Stimulated activated naive CD4-positive, alpha-beta T cell treated with Interleukin-2 at 50 U/mL for 16 hours (primary cell): ENCODE measurements at places on chromosomes 1 and 21.

DNA sequence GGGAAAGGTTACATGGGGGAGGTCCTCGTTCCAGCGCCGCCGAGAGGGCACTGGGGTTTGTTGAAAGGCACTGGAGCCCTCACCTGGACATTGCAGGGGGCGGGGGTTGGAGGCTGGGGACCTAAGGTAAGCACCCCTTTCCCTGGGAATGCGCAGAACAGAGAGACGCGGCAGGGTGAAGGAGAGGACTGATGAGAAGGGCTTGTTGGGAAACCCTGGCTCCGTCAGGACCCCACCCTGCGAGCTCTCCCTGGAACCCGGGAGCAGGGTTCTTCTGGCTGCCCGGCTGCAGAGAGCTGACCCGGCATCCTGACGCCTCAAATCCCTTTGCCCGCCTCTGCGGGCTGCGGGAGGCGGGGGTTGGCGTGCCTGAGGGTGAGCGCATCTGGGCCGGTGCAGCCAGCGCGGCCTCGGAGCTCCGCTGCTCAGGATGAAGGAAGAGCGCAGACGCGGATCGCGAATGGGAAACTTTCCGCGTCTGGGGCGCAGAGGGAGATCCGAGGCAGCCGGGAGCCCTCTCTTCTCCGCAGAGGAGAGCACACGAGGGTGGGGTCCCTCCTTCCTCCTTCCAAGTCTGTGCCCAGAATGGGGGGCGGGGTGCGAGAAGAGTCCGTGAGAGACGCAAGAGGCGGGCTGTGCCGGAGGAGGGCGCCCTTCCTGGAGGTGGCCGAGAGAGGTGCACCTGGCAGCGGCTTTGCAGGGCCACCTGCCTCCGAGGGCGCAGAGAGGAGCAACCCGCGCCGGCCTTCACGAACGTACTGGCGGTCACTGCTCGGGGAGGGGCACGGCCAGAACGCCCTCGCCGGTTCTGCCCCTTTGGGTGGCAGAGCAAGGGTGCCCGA, 2.4 kb downstream of the IGSF21 start:
- DNase-seq, result no peak

- no peak for DNase-seq
These were observed 86.7 kb upstream of the TLR5 start for GRCh38 chr1:223229756-223230155.

DNA sequence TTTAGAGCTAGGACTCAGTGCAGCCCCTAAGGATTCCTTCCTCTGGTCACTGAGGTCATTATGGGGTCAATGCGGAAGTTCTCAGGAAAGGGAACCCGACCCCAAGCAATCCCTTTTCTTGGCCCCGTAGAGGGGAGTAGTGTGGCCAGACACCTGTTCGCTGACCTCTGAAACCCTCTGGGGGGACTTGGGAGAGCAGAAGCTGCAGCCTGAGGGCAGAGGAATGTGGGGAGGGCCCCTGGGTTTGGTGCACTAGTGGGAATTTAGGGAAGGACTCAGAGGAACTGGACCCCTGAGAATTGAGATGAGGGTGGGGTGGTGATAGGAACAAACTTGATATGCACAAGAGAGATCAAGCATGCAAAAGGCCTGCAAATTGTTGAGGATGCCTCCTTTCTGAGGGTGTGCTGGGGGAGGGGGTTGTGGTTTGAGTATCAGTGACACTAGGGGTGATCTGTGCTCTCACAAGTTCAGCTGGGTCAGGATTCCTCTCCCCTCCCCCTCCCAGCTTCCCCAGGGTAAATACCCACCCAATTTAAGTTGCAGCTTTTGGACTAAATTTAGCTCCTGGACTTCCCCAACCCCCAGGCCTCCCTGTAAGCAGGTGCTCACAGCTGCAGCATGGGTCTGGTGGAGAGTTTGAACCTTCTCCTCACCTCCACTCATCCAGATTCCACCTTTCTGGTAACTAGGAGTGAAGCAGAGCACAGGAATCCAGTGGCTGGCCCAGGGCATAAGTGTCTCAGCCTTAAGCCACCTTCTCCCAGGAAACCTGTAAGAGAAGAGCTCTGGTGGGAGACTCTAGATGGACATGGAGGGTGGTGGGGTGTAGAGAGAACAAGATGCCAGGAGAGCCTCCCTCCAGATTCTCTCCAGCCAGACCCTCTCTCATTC, 13.5 kb downstream of the ADAMTSL4 start:
- peak; percentile 70 for DNase-seq

DNA sequence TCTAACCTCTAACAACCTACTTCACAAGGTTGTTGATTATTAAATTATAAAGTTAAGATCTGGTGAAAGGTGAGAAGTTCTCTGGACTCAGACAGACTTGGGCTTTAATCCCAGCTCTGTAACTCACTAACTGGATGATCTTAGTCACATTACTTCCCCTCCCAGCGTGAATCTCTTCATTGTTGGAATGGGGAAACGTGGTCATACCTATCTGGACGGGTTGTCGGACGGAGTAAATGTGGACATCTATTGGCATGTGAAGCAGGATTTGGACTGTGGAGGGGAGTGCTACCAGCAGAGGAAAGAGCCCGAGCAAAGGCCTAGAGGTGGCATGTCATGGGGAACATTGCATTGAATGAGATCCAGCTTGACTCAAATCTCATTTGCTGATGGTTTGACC, 45.1 kb upstream of the RPL11 start:
- no peak for DNase-seq

- no peak for DNase-seq
These were observed 598 bp upstream of the ADIPOR1 start for GRCh38 chr1:202958544-202959275.

DNA sequence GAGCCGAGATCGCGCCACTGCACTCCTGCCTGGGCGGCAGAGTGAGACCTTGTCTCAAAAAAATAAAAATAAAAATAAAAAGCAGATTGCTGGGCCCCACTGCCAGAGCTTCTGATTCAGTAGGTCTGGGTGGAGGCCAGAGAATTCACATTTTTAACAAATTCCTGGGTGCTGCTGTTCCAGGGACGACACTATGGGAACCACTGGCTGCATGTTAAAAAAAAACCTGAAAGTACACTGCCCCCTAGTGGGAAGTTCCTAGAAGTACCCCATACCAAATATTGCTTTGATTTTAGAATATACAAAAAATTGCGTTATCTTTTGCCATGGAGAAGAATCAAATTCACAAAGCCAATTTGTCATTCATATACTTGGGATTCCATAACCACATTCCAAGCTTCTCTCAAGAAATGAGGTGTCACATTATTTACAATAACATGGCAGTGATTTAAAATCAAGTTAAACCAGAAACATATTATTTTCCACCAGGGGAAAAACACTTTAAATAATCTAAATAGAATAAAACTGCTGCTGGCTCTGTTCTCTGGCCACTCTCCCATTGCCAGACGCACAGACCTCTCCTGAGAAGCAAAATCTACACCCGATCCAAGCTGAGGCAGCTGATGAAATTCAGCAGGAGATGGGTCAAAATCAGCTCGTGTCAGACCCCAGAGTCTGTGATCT, 27.4 kb downstream of the SYF2 start:
- DNase-seq, result no peak

DNA sequence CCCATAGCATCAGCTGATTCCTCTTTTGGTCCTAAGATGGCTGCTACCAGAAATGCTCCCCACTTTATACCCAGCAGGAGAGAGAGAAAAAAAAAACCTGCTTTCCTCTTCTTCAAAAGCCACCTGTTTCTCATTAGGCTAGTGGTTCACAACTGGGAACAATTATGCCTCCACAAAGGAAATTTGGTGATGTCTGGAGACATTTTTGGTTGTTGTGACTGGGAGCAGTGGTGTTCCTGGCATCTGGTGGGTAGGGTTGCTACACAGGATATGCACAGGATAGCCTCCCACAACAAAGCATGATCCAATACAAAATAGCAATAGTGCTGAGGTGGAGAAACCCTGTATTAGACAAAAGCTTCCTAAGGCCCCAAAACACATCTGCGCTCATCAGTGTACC, 38.5 kb upstream of the SGIP1 start:
- DNase-seq, result no peak

DNA sequence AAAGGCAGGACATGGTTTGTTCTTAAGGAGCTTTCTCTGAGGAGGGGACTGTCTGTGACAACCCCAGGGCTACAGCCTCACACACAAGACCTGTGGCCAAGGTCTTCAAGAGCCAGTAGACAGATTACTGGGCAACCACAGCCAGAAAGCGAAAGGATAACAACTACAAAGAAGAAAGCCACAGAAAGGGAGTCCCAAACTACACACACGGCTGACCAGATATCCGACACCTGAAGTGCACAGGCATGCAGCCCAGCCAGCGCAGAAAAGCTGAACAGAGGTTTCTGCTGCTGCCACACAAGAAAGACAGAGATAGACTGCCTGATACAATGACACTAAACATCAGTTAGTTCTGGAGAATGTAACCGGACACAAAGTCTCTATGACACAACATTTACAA, 21.4 kb upstream of the NADK start:
- no peak for DNase-seq

DNA sequence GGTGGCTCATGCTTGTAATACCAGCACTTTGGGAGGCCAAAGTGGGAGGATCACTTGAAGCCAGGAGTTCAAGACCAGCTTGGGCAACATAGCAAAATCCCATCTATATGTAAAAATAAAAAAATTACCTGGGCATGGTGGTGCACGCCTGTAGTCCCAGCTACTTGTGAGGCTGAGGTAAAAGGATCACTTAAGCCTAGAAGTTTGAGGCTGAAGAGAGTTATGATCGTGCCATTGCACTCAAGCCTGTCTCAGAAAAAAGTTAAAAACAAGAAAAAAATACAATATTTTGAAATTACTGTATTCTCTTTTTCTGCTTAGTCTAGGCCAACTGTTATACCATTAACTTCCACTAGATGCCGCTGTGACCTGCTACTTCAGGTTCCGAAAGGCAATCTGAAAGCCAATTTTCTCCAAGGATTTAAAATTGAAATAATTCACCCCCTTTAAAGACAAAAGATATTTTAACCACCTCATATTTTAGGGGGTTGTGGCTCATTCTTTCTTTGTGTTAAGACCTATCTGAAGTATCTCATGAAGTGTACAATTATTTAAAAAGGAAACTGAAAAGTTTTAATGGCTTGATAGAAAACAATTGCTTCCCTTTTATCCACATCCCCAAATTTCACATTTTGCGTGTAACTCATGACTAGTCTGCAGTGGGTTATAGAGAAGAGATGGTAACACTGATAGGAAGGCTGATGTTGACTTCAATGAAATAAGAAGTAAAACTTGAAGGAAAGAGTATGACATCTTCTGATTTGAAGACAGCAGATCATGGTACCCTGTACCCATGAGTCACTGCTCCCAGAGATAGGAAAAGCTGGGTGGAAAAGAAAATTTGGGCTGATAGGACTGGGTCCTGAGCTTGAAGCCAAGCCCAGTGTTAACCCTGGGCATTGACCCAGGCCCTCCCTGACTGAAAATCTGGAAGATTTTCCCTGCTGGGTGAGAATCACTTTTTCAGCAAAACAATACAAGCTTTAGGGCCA, 24.4 kb upstream of the CLDN14 start:
- peak; percentile 10 for DNase-seq

GRCh38 chr1:207495801-207496792, at the start of gene CR1:
TSS of gene CR1 (plus strand) at chr1:207496157. CDS start at chr1:207496268, 111 bp downstream.
- peak; percentile 3 for DNase-seq

- DNase-seq, result no peak
These were observed 44.7 kb downstream of the ENAH start for GRCh38 chr1:225608014-225608796.

DNA sequence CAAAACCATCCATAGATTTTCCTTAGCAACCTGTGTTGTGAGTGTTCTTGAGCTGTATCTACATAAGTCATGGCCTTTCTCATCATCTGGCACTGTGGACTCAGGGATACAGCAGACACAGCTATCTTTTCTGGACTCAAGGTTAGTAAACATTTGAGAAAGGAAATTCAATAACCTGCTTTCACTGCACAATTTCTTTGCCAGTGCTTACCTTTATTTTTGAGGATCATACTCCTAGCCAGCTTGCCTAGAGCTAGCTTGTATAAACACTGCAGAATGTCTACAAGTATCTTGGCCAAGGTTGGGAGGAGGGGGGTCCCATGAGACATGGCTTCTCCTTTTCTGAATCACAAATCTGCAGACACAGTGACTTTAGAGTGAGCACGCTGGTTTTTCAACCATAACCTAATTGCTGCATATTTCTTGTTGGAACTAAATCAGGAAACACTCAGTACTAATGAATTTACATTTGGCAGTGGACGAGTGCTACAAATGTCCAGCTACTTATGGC, 27.2 kb downstream of the ADAMTS5 start:
- no peak for DNase-seq

GRCh38 chr21:42906233-42906632, 13.1 kb downstream of the NDUFV3 start:
- no peak for DNase-seq

GRCh38 chr1:243312952-243313634, 57.3 kb downstream of the SDCCAG8 start:
- DNase-seq, result no peak

GRCh38 chr1:45669379-45669778, 17.0 kb downstream of the GPBP1L1 start:
- no peak for DNase-seq

DNA sequence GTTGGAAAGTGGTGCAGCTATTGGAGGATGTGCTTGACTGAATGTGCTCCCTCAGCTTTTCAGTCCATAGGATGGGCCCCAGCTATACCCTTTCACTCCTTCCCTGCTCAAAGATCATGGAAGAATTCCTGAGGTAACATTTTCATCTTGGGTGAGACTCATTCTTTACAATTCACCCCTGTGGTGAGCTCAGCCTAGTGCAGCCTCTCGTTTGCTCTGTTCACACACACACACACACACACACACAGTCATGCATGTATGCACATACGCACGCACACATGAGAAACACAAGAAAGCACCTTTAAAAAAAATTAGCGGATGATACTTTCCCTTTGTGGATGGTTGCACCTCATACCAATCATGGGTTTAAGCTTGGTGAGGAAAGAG, 25.8 kb downstream of the CCN1 start:
- no peak for DNase-seq

DNA sequence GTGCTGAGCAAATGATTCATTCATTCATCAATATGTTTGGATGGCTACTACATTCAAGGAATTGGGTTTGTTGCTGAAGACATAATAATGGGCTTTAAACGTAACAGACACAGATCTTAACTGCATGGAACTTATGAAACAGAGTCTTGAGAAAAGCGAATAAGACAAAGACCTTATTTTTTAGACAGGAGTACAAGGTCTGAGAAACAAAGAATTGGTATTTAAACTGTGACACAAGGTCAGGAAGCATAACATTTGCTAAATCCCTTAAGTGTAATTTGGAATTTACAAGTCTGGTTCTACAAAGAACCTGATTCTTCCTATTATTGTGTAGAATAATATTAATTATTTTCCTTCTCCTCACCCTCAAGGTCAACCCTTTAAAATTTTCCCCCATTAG, 565.4 kb upstream of the RGS18 start:
- no peak for DNase-seq

- DNase-seq, result no peak
These were observed 255.9 kb upstream of the SNX7 start for GRCh38 chr1:98405581-98406074.

- no peak for DNase-seq
These were observed 943 bp downstream of the ERRFI1 start for GRCh38 chr1:8025061-8025670.
